Fibroblast of skin of left quadriceps (primary cell): ENCODE measurements at places on chromosomes 7 and 10.

DNA sequence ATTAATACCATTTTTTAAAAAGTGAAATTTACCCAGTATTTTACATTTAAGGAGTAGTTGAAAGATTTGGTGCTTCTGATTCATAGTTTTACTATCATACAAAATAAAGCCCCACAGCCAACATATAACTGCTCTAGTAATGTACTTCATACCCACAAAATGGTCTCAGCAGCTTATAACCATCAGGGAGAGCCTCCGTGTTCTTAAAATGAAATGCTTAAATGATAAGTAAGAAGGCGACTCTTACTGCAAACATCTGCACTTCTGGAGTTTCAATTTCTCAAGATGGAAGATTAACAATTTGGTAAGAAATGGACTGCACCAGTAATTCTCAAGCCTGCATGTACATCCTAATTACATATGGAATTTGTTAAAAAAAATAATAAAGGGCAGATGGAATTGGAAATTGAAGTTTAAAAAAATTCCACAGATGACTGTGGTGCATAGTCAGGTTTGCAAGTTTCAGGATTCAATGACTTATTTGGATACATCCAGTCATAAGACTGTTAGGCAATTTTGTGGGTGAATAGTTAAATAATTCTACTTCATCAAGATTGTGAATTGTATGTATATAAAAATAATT, 461.0 kb downstream of the KIF20B start:
- peak; percentile 97 for DNase-seq

DNA sequence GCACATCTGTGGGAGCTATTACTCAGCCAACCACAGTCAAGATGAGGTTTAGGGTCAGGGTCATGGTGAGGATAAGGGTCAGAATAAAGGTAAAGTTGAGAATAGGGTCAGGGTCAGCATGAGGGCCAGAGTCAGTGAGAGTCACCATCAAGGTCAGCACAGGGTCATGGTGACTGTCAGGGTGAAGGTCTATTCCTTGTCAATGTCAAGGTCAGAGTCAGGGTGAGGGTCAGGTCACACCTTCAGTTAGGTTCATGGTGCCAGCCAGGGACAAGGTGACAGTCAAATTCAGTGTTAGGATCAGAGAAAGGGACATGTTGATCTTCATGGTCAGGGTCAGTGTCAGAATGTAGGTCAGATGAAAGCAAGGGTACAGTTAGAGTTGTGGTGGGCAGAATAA, 14.1 kb downstream of the MRPS24 start:
- DNase-seq, result no peak

- DNase-seq, result no peak
These were observed 678.0 kb upstream of the KCND2 start for GRCh38 chr7:119594956-119595355.

GRCh38 chr7:97005183-97006054, at the start of gene DLX6:
DLX6 (plus strand) TSS chr7:97005553; CDS start chr7:97005978, 425 bp downstream.
- DNase-seq, result no peak

GRCh38 chr10:17671307-17671706, 27.4 kb downstream of the STAM start:
- no peak for DNase-seq

GRCh38 chr7:8143151-8143874, 118.7 kb downstream of the ICA1 start:
- DNase-seq, result no peak

GRCh38 chr7:108404509-108405420, 51.5 kb downstream of the NRCAM start:
- no peak for DNase-seq

DNA sequence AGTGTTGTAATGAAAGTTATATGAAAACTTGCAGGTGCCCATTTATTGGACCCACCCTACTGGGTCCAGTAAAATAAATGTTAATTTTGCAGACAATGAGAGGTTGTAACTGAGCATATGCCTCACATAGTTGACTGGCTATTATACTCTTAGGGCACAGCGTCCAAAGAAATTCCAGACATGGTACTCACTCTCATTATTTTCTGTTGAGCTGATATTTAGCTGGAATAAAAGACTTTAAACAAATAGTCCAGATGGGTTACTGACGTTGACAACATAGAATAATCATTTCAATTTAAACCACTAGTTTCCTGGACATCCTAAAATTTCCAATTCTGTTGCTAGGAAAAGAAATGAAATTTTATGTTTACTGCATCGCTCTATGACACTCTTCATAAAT, 174.5 kb downstream of the ZNF365 start:
- no peak for DNase-seq

GRCh38 chr10:123451618-123452245, 214.4 kb upstream of the GPR26 start:
- no peak for DNase-seq

- no peak for DNase-seq
These were observed 60.8 kb upstream of the PLPP4 start for GRCh38 chr10:120396228-120396627.

DNA sequence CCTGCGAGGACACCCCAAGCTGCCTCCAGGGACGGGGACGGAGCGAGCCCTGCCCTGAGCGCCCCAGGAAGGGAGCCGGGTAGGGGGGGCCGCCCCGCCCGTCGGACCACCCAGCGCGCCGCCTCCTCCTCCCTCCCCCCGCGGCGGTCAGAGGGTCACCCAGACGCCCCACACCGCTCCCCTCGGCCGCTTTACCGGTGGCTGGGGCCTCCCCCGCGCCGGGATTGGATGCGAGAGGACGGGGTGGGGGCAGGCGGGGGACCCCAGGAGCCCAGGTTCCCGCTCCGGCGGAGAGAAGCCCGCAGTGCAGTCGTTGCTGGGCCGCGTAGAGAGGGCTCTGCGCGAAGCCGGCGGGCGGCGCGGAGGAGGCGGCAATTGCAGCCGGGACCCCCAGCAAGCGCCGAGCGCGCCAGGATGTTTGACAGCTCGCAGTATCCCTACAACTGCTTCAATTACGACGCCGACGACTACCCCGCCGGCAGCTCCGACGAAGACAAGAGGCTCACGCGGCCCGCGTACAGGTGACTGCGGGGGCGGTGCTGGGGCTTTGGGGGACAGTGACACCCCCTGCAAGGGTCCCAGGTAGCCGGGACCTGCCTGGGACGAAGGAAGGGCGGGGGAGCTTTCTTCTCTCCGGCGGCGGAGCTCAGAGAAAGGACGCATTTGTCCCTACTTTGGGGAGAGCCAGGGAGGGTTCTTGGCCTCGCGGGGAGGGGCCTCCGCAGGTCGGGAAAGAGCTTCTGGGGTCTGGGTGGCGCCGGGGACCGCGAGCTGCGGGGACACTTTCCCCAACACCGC, at the start of gene FOXL3:
FOXL3 (plus strand) TSS at position 415 of the 798 bp plus-strand sequence; CDS start at position 415, 0 bp downstream.
- no peak for DNase-seq

- no peak for DNase-seq
These were observed 12.9 kb upstream of the SEPTIN7 start for GRCh38 chr7:35787925-35788324.

DNA sequence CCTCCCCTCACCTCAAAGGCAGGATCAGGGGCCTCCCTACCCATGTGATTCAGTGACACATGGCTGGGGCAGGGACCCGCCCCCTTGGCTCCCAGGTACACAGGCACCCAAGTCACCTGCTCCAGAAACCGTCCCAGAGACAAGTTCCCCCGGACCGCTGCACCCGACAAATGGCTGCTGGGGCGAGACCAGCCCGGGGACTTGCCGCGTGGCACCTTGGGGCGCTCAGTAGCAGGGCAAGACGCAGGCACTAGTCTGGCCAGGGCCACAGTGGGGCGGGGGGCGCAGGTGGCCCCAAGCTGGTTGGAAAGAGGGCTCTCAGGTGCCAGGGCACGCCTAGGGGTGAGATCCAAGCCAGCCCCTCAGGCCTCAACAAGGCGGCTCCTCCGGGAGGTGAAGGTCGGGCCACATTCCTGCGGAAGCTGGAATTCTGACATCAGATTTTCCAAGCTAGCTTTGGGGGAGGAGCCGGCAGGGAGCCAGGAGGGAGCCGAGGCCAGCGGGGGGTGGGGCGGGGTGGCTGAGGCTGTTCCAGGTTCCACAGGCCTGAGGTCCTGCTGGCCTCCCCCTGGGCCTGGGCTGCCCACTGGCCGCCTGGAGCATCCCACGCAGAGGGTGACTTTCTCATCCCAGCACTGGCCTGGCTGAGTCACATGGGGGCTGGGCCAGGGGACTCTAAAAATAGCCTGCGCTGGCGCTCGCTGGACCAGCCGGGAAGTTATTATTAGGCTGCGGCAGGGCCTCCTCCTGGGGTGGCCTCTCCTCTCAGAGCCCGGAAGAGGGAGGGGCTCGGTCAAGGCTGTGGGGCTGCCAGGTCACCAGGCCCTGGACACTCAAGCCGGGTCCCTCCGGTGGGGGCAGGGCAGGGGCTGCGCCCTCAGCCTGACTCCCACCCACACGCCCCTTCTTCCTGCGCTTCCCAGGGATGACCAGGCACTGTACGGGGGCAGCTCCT, 20.5 kb upstream of the INPP5A start:
- peak; percentile 64 for DNase-seq

DNA sequence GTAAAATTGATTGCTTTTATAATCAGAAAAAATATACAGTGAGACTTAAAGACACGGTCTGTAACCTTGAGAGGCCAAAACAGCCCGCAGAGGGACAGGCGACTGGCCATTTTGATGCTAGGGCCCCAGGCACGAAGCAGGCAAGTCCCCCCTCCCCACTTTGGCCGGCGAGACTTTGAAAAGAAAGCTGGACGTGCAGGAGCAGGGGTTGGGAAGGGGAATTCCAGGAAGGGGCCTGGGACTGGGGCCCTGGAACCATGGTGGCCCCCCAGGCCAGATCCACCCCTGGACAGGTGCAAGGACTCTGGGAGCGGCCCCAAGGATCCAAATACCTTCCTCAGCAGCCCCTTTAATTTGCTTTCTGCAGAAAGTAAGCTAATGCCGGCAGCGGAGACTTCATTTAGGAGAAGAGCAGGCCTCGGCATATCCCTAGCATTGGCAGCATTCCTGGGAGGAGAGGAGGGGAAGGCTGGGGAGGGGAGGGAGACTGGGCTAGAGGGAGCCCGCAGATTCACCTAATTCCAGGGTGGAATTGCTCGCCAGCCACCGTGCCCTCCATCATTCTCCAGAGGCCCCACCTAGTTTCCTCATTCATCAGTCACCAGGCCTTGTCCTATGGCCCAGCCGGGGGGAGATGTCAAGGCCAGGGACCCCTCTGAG, 24.9 kb upstream of the TNRC18 start:
- DNase-seq, result no peak

- DNase-seq, result peak; percentile 85
These were observed 30.4 kb downstream of the DDC start for GRCh38 chr7:50534690-50535290.

GRCh38 chr7:77759294-77759889, 38.8 kb downstream of the TMEM60 start:
- DNase-seq, result peak; percentile 29

GRCh38 chr7:75856536-75856935, 22.3 kb upstream of the RHBDD2 start:
- no peak for DNase-seq

- DNase-seq, result no peak
These were observed 35.9 kb downstream of the SVIL start for GRCh38 chr10:29598851-29599311.

DNA sequence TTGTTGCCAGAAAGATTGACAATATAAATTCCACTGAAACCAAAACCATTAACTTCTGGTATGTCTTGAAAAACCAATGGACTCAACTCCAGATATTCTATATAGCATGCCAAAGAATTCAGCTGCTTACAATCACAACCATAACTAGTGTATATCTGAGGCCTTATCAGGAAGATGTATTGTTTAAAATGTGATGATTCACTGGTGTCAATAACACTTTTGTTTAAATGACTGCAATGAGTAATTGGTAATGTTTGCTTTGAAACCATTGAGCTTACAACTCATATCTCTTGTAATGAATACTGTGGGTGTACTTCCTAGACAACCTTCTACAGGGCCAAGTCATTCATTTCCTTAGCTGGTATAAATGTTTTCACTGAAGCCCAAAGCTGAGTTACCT, 727.9 kb upstream of the KCND2 start:
- DNase-seq, result peak; percentile 8

GRCh38 chr10:26960308-26960707, 99.5 kb upstream of the ABI1 start:
- DNase-seq, result no peak

GRCh38 chr7:107036535-107036934, 8.0 kb upstream of the PRKAR2B start:
- DNase-seq, result no peak

DNA sequence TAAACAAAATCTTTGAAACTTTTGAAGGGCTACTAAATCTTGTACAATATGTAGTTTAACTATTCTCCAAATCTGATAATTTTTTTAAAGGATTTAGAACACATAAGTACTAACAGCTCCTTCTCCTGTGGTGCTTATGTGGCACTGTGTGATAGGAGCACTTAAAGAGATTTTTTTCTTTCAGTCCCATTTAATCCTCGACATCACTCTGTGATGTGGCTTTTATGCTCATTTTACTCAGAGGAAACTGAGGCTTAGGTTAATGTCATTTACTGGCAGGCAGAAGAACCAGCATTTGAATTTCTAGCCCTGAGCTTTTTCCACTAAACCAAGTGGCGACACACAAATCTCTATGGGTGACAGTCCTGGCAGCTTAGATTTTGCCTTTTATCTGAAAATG, 92.4 kb downstream of the SAMD9 start:
- DNase-seq, result no peak

GRCh38 chr10:120012131-120012400, 119.5 kb downstream of the SEC23IP start:
- no peak for DNase-seq

- DNase-seq, result no peak
These were observed 66.6 kb downstream of the GPR37 start for GRCh38 chr7:124698964-124699363.

DNA sequence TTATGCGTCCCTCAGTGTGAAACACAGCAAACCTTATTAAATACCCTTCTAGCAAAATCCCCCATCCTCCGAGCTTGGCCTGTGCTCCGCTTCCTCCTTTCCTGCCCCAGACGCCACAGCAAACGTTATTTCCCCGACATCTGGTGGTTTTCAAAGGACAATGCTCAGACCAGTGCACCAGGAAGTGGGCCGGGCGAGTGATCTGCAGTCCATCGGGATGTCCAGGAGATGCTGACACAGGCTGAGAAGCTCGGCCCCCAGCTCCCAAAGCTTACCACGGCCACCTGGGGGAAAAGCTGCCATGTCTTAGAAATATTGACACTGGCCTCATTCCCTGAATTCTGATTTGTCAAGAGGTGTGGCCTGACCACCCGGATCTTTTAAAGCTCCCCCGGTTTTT, 129.5 kb downstream of the PTPRN2 start:
- DNase-seq, result no peak

GRCh38 chr10:29627201-29628132, 7.3 kb downstream of the SVIL start:
- no peak for DNase-seq

- DNase-seq, result no peak
These were observed 21.8 kb upstream of the SEMA3C start for GRCh38 chr7:80940539-80941207.

DNA sequence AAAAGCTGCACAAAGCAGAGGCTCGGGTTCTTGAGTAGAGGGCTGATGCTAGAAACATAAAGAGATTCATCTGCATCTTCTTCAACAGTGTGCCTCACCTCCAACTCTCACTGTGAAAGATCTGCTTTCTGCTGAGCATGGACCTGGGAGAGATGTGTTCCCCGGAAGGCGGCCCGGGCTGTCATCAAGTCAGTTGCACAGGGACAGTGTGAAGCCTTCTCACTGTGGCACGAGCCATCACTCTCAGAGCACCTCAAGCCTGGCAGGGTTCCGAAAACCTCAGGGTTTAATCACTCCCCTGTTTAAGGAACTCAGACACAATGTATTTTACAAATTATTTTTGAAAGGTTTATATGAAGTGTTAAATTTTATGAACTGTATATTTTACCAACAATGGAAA, 98.7 kb downstream of the RBM20 start:
- no peak for DNase-seq

- no peak for DNase-seq
These were observed 10.2 kb downstream of the ZRANB1 start for GRCh38 chr10:124952123-124952522.
